ENCODE measurements at places on chromosomes 12 and 14. TPM values are rescaled to one million over a fixed set of nuclear protein-coding genes. Genes with fewer than 3 reads are reported as not detected.

Gene RPL10L
- not detected for total RNA-seq

Gene TAS2R43
- 2.8 TPM for total RNA-seq

Gene SLC2A3
- total RNA-seq, result 12.5 TPM

Gene ALX1
- not detected for total RNA-seq

Gene CPNE6
- total RNA-seq, result not detected

Gene PLA2G1B
- total RNA-seq, result not detected

Gene GLS2
- 6.5 TPM for total RNA-seq

Gene KRT2
- total RNA-seq, result not detected

Gene VAMP1
- 5.0 TPM for total RNA-seq

DNA sequence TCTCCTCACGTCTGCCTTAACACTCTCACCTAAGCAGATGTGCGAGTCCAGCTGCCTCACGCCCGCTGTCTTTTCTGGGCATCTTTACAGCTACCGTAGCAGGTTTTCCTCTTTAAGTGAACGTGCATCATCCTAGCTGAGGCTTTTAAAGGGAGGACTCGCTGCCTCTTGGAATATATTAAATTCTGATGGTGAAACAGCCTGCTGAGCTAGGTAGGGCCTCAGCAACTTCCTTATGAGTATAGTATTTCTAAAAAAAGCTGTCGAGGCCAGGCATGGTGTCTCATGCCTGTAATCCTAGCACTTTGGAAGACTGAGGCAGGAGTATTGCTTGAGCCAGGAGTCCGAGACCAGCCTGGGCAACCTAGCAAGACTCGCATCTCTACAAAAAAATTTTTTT is 32.2 kb downstream of the TESC start:
- DNase-seq, result no peak

GRCh38 chr12:70002097-70002911 is 177.3 kb downstream of the MYRFL start:
- DNase-seq, result no peak

- no peak for DNase-seq
Measured at GRCh38 chr14:105430042-105430441, 10.4 kb downstream of the MTA1 start.

- peak; percentile 88 for DNase-seq
Measured at GRCh38 chr14:50360851-50361250, 35.8 kb downstream of the CDKL1 start.

- no peak for DNase-seq
Measured at GRCh38 chr12:104638851-104639240, 182.1 kb downstream of the CHST11 start.

- no peak for DNase-seq
Measured at GRCh38 chr14:75476274-75476995, 45.8 kb upstream of the BATF start.

GRCh38 chr12:27973487-27973890 is 956 bp upstream of the PTHLH start:
- no peak for DNase-seq

GRCh38 chr12:7695566-7696197 is at the start of gene GDF3:
Gene GDF3 (minus strand): TSS chr12:7695775. CDS start chr12:7695728, 47 bp downstream.
- DNase-seq, result no peak

DNA sequence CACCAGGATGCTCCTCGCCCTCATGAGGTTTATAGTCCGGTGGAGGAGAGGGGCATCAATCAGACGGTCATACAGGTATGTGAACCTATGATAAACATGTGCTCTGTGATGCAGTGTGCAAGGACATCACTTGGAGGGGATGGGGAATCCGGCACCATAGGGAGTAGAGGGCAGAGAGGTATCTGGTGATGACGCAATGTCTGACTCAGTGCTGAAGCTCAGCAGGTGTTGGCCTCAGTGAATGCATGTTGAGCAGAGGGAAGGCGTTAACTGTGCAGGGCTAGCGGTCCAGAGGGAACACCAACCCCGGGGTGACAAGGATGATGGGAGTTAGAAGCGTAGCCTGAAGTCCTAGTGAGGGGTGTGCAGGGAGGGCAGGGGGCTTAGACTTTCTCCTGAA is 200.9 kb downstream of the TMEM132C start:
- DNase-seq, result no peak

GRCh38 chr12:94618995-94619695 is 31.2 kb downstream of the TMCC3 start:
- DNase-seq, result peak; percentile 99

DNA sequence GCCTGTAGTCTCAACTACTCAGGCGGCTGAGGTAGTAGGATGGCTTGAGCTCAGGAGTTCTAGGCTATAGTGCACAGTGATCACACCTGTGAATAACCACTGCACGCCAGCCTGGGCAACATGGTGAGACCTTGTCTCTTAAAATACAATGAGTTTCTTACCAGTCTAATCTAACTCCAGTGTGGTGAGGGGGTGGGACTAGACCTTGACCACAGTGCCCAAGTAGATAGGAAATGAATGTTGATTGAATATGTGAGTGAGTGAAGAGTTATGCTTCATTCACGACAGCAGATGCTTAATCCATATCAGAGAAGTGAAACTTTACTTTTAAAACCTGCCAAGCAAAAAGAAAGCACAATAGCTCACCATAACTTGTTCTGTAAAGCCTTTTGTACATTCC is 11.2 kb upstream of the AK7 start:
- DNase-seq, result no peak

GRCh38 chr14:55446833-55447232 is 6.4 kb upstream of the TBPL2 start:
- peak; percentile 79 for DNase-seq

DNA sequence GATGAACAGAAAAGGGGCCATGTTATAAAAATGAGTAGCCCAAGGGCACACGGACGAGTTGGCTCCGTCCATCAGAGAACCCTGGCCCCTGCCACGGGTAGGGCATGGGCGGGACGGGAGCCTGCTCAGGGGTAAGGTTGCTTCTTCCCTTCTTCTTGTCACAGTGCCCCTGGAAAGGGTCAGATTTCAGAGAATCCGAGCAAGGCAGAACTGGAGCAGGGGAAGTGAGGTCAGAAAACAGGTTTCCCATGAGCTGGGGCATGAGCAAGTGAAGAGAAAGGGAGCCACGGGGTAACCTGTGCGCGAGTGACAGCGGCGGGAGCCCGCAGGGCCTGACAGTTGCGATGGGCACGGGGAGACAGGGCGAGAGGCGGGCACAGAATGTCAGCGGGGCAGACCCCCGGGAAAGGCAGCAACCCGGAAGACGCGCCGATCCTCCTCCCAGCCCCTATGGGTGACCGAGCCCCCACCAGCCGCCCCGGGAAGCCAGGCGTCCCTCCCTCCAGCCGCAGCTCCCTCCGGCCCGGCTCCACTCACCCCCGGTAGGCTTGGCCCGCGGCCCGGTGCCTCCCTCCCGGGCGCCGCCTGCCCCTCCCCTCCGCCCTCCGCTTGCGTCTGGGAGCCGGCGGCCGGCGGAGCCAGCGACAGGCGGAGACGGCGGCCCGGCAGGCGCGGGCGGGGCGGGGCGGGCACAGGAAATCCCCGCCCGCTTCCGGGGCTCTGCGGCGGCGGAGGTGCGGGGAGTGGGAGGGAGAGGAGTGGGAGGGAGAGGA is at the start of gene ZNF641:
Gene ZNF641, minus strand, starts transcription at position 671 of the 773 bp plus-strand sequence. CDS start 2,829 bp downstream, outside the sequence.
- DNase-seq, result peak; percentile 71

GRCh38 chr12:53751336-53752191 is at the start of gene CISTR:
Gene CISTR (minus strand): TSS chr12:53751979.
- no peak for DNase-seq

DNA sequence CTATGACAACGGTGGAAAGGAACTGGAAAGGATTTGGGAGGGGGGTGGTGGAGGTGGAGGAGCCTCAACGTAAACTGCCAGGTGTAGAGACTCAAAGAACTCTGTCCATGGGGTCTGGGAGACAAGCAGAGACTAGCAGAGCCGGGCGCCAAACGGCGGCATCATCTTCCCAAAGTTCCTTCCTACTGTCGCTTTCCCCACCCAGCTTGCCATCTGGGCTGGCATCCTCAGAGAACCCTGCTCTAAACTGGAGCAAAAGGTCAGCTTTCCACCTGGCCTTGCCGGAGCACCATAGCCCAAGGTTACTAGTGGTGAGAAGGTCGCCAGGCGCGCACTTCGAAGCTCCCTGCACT is 4.0 kb upstream of the IRF2BPL start:
- no peak for DNase-seq

DNA sequence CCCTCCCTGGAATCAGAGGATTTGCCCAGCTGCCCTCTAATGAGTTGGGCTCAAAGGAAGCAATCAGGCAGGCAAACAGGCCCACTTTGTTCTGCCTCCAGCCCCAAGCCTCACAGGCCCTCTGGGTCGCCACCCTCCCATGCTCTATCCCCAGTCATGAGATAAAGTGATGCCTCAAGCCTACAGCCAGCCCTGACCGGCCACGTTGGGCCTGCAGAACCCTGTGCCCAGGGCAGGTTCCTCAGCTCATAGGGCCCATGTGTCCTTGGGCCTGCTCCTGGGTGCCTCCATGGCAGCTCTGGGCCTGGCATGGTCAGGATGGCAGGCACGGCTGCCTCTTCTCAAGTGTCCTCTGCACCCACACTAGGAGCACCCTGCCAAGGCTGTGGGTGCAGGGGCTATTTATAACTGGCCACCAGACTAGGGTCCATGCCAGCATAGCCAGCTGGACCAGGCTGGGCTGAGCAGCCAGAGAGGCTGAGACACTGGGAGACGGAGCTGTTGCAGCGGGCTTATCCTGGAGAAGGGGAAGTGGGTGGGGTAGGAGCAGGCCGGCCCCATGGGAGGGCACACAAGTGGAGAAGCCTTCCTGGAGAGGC is 20.2 kb downstream of the HDAC7 start:
- DNase-seq, result no peak

- DNase-seq, result no peak
Measured at GRCh38 chr12:26133521-26133920, 8.7 kb upstream of the BHLHE41 start.

- DNase-seq, result no peak
Measured at GRCh38 chr12:3213768-3214167, 136.6 kb downstream of the TSPAN9 start.

DNA sequence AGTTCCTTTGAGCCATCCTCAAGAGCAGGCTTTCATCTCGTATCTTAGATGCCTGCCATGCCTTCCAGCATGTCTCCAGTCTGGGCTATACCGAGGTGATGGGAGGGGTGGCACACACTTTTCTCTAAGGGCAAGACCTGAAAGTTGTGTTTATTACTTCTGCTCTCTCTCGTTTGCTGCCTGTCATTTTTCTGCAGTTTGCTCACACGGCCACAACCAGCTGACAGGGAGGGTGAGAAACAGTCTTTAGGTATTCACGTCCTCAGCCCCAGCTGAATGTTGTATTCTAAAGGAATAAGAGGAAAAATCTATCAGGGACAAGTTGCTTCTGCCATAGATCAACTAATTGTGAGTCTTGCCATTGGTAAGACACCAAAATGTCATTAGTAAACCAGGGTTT is 88.0 kb downstream of the TMTC2 start:
- DNase-seq, result no peak

- peak; percentile 33 for DNase-seq
Measured at GRCh38 chr12:54932691-54933090, 51.9 kb downstream of the TESPA1 start.

- no peak for DNase-seq
Measured at GRCh38 chr12:107492393-107493134, 193.0 kb upstream of the PWP1 start.

GRCh38 chr12:69922999-69923398 is 98.0 kb downstream of the MYRFL start:
- DNase-seq, result no peak

All from mammary epithelial cell (primary cell).